ENCODE measurements at places on chromosomes 2 and 18.

DNA sequence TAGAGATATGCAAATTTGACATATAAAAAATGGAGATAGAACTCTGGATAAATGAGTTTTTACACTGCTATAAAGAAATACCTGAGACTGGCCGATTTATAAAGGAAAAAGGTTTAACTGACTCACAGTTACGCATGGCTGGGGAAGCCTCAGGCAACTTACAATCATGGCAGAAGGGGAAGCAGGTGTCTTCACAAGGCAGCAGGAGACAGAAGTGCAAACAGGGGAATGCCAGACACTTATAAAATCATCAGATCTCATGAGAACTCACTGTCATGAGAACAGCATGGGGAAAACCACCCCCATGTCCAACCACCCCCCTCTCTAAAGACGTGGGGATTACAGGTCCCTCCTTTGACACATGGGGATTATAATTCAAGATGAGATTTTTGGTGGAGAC, 1540.2 kb upstream of the SLC39A10 start:
- no peak for DNase-seq

DNA sequence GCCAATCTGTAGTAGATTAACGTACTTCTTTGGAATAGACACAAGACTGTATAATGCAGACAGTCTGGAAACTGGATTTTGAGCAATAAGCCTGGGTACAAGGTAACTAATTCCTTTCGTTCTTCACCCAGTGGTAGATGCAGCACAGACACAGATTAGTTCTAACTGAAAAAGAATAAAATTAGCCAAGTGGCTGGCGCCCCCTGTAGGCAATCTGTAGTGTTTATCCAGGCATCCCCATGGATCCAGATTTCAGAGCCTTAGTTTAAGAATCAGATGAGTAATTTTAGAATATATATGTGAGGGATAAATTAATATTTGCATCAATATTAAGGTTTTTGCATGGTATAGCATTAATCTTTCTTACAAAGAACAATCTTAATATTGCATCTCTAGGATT, 563.9 kb downstream of the DCC start:
- DNase-seq = peak; percentile 2

GRCh38 chr18:11322006-11322405, 172.6 kb upstream of the PIEZO2 start:
- no peak for DNase-seq

DNA sequence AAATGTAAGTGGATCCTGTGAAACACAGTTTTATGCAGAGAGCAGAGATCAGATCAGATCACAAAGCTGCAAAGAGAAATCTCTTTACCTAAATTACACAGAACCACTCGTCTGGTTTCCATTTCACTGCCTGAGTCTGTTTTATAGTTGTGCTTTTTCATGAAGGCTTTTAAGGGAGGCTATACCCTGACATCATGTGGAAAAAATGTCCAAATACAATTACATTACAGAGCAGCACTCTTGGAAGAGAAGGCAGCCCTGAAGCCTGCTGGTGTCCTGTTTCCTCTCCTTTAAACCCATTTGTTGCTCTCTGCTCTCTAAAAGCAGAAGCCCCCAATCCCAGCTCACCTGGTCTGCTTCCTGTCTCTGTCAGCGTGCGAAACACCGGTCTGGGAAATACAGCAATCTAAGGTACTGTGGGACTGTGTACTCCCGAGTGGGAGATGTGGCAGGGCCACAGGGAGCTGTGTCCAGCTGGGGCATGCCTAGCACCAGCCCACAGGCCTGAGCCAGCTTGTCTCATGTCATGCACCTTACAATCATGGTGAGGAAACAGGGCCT, 24.8 kb upstream of the ZFP36L2 start:
- DNase-seq = peak; percentile 55

DNA sequence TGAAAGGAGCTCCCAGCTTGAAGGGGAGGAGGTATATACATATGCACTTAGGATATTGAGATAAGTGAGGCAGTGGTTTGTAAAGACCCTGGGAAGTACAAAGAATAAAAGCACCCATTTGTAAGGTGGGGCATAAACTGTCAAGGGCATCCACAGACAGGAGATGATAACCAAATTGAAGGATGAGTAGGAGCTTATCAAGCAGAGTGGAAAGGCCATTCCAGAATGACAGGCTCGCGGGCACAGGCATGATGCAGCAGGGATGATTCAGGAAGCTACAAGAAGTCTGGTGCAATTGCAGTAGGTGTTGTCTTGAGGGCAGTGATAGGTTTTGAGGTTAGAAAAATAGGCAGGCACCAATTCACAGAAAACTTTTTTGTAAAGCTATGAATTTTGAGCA, 504.8 kb downstream of the PIK3C3 start:
- DNase-seq = no peak

DNA sequence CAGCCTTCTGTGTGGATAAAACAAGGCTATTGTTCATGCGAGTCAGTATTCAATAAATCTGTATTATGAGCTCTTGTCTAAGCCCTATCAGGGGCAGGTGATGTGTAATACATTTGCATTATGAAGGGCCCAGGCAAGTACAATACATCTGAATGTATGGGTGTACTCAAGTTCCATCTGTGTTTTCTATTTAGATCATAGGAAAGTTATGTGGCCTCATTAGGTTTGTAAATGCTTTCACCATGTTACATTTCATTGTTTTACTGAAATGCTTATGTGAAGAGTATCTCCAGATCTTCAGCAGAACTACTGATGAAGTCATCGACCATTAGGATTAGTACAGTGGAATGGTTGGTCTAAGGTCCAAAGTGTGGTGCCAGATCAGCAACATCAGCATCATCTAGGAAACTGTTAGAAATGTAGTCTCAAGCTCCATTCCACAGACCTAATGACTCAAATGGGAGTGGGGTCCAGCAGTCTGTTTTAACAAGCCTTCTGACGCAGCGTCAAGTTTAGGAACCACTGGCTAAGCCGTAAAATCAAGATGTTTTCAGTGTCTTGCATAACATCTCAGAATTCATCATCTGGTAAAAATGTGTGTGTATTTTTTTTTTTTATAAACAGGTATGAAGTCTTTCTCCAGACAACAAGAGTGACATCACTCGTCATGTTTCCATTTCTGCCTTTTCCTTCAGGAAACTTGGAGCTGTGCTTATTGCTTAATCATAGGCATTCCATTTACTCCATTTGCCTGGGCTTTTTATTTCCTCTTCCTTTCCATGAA, 80.5 kb downstream of the LYPD6 start:
- DNase-seq = no peak

GRCh38 chr2:43461453-43462073, 134.3 kb downstream of the THADA start:
- DNase-seq = no peak

DNA sequence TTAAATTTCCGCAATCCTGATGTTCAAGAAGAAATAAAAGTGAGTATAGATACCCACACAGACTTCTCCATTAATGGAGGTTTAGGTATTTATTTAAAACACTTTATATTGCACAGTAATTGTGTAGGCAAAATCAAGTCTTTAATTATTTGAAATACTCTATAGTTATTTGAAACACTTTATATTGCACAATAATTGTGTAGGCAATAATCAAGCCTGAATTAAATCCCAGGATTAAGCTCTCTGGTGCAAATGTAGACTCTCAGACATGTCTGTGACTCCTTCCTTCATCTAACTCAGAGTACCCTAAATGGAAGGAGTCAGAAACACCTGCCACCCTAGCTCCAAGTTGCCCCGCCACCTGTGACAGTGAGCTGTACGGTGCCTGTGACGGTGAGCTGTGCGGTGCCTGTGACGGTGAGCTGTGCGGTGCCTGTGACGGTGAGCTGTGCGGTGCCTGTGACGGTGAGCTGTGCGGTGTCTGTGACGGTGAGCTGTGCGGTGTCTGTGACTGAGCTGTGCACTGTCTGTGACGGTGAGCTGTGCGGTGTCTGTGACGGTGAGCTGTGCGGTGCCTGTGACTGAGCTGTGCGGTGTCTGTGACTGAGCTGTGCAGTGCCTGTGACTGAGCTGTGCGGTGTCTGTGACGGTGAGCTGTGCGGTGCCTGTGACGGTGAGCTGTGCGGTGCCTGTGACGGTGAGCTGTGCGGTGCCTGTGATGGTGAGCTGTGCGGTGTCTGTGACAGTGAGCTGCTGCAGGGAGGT, 11.0 kb downstream of the SLC3A1 start:
- DNase-seq = no peak

DNA sequence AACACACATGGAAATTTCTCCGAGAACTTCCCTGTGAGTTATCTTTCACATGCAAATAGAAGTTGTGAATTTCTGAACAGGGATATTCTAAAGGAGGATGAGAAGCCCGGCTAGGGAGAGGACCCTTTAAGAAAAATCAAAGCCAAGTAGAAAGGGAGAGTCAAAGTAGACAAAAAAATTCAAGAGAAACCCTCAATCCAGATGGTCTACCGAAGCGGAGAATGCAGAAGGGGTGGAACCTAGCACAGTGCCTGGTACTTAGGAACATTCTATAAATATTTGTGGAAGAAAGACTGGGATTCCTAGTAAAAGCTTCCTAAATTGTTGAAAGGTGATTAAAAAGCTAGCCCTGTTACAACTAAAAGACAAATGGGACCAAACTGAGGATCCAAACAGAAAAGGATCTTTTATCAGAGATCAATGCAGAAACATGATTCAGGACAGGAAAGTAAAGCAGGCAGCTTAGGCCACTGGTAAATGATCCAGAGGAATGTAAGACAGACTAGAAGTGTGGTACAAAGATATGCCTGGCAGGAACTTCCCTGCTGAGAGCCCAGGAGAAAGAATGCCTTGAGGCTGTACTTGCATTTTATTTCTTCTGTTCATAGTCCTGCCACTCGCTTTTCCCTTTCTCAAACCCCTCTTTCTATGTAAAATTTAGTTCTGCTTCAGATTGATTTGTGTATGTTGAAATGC, 19.5 kb upstream of the GLS start:
- no peak for DNase-seq

DNA sequence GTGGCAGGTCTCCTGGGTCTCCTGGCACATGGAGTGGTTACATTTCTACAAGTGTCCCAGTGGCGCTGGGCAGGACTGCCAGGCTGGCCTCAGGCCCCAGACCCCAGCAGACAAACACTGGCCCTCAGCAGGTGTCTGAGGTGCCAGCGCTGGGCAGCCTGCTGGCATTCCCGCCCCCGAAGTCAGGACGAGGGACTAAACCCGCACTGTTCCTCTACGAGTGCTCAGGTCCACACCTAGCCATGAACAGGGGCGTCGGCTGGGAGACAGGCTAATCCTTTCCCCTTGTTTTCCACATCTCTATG, 12.8 kb downstream of the SNED1 start:
- DNase-seq = no peak
